ENCODE measurements at places on chromosomes 7 and 10.

DNA sequence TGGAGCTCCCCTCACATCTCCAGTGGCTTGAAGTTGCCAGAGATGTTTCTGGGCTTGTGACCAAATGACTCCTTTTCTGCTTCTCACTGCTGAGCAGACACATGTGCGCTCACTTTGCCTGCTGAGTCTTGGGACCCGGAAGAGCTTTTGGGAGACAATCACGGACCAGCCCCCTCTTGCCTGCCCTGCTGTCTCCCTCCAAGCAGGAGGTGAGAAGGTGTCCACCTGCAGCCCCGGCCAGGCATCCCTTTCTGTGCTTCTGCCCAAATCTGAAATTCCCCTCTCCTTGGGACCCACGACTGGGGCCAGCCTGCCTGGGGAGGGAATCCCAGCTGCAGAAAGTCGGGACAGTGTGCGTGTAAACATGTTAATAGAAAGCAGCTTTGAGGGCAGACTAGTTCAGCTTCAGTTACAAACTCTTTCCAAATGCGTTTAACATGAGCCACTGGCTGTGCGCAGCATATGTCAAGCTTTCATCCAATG, 31.7 kb downstream of the HTRA1 start:
- no peak for DNase-seq

DNA sequence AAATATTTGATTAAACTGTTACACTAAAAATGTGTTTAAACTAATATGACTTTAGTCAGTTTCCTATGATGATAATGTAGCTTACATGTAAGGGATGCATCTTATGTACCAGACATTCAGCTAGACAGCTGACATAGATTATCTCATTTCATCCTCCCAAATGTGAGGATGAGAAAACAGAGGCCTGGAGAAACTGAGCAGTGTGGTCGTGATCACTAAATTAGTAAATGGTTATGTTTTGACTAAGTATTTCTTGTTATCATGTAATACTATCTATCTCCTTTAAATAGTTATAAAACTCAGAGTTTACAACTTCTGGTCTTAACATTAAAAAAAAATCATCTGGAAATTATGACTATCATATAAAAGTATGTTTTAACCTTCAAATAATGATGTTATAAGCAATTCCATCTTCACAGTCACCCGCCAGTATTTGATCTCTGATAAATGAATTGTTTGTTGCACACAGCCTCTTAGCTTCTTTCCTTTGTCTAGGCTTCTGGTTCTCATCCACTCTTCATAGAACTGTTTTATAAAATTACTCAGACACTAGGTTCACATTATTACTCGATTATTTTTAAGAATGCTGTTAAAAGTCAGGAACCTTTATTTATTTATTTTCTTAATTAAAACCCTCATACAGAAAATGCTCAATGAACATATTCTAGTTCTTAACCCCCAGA, 33.6 kb upstream of the HDAC9 start:
- DNase-seq: no peak

DNA sequence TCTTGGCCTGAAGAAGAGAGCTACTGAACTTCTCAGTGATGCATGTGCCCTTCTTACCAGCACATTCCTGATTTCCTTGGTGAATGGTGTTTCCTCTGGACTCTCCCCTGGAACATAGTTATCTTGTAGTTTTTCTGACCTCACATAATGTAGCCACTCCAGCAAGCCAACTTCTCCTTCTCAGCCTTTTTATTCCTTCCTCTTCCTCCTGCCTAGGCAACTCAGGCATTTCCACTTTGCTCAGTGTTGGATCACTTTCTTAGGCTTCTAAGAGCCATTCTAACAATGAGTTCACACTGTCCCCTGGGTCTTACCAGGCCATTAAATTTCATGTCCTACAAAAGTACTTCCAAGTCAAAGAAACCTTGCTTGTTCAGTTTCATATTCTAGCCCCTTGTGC, 3.6 kb upstream of the PTTG1IP2 start:
- DNase-seq: no peak

- no peak for DNase-seq
Measured at GRCh38 chr7:114413761-114414155, 857 bp upstream of the FOXP2 start.

- no peak for DNase-seq
Measured at GRCh38 chr10:79023240-79024162, 45.3 kb upstream of the ZMIZ1 start.

- no peak for DNase-seq
Measured at GRCh38 chr10:129258283-129258923, 208.6 kb upstream of the MGMT start.

DNA sequence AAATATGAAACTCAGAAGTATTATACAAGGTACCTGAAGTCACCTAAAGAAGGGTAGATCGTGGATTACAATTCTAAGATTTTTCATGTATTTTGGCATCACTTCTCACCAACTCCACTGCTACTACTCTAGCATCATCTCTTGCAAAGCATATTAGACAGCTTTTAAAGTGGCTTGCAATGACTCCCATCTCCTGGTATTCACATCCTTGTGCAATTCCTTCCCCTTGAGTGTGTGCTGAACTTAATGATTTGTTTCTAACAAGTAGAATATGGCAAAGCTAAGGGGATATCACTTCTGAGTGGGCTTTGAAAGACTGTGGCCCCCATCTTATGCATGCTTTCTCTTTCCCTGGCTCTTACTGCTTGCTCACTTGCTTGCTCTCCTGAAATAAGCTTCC, 280.2 kb downstream of the SNX13 start:
- no peak for DNase-seq

DNA sequence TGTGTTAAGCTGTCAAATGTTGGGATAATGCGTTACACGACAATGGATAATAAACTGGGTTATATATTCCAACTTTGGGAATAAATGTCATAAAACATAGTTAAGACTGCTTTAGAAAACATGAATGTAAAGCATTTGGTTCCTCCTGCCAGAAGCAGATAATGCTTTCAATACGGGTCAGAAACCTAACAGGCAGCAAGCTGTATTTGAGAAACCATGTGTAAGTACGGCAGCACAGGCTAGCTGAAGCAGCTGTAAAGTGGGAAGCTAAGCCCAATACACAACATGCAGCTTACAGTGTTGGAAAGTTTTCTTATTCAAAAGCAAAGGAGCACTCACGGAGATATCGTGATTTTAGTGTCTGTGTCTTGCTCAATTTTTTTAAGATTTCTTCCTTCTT, 46.5 kb downstream of the MALSU1 start:
- no peak for DNase-seq

DNA sequence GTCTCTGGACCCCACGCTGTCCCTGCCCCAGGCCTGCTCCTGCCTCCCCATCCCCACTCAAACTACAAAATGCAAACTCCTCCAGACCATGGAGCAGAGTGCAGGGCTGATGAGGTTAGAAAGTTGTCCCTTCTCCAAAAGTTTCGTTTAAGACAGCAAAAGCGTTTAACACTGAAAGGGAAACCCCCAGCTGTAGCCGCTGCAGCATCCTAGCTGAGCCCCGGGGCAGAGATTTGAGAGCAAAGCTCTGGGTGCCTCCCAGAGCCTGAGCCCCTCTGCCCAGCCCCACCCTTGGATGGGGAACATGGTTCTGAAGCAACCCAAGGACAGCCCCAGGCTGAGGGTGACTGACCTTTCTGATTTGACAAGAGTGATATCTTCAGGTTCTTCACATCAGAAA, 52.8 kb upstream of the ENO4 start:
- no peak for DNase-seq

DNA sequence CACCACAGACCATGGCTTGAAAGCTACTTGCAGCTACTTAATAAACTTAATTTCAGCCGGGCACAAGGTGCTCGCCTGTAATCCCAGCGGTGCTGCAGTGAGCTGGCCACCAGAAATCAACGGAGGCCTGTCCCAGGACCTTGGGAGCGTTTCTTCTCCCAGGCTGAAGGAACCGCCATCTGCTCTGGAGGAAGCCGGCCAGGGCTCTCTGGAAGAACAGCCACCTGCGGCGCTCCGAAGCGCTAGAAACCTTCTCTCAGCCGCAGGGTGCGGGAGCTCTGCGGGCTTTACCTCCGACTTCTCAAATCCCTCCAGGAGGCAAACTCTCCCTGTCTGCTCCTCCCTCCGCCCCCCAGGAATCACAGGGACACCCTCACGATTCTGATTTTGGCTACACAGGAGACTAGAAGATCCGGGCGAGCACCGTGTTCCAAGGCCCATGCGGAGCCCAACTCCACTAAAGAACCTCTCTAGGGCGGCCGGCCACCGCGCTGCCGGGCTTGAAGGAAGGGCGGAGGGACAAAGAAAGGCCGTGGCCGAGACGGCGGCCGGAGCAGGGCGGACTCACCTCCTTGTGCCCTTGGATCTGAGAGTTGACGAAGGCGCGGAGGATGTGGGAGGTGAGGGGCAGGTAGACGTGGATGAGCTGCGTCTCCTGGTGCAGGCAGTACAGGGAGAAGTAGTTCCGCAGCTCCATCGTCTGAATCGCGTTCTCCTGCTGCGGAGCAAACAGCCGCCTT, 14.4 kb downstream of the NUDT1 start:
- DNase-seq: peak; percentile 60

GRCh38 chr7:55212838-55213237, 152.3 kb upstream of the LANCL2 start:
- DNase-seq: no peak

GRCh38 chr10:47141349-47141748, 158.6 kb upstream of the GDF10 start:
- DNase-seq: no peak

DNA sequence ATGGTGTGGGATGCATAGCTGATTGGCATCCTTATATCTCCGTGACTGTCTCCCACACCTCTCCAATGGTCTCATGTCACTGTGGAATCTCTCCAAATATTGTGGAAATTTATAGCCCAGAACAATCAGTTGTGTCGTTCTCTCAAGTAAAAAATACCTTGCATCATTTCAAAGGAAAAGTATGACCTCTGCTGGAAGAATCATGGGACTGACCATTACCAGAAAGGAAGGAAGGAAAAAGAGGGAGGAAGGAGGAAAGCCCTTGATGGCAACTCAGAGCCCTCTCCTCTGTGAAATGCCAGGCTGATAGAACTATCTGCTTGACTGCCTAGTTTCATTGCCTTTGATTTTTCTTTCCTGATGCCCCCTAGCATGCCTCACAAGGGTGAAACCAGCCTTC, 76.3 kb downstream of the FOXI2 start:
- peak; percentile 52 for DNase-seq

DNA sequence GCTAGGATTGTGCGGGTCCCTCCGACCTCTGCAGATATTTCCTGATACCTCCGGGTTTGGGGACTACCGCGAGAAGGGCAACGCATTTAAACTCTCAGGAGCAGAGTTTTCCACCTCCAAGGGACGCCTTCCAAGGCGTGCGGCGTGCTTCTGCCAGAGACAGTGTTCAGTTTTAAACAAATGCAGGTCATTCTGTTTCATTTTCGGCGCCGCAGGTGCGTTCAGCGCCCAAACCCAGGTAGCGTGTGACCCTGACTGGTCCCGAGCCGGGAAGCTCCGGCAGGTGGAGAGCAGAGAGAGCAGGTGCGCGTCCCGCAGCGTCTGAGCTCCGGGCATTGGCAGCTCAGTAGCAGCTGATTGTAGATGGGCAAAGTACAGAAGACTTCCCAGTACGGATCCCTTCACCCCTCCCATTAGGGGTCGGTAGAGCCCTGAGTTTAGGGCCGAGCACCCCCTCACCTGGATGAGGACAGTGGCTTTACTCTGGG, 1.4 kb upstream of the CYP26A1 start:
- peak; percentile 69 for DNase-seq

- DNase-seq: no peak
Measured at GRCh38 chr7:84092207-84092606, 102.4 kb downstream of the SEMA3A start.

DNA sequence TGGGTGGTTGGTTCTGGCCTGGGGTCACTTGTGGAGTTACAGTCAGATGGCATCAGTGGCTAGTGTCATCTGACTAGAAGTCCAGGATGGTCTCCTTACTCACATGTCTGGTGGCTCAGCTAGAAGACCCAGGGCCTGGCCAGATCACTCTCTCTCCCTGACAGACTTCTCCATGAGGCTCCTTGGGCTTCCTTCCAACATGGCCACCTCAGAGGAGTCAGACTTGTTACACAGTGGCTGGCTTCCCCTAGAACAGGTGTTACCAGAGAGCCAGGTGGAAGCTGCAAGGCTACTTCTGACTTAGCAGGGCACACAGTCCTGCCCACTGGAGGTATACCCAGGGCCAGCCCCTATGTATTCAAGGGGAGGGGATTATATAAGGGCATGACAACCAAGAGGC, 44.2 kb upstream of the MYL10 start:
- DNase-seq: no peak

DNA sequence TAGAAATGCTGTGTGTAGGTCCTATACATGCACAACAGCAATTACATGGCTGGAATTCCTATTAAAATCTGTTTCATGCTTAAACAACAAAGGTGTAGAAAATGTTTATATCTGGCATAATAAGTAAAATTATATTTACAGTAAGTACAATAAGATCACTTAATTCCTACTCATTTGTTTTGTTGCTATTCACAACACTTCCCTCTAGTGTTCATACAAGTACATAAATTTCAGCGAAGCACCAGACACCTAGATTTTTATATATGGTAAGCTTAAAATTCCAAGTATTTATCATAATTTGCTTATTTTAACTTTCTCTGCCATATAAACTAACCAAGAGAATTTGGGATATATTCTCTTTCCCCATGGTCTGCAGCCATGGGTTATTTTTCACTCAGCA, 51.8 kb upstream of the ANK3 start:
- no peak for DNase-seq

DNA sequence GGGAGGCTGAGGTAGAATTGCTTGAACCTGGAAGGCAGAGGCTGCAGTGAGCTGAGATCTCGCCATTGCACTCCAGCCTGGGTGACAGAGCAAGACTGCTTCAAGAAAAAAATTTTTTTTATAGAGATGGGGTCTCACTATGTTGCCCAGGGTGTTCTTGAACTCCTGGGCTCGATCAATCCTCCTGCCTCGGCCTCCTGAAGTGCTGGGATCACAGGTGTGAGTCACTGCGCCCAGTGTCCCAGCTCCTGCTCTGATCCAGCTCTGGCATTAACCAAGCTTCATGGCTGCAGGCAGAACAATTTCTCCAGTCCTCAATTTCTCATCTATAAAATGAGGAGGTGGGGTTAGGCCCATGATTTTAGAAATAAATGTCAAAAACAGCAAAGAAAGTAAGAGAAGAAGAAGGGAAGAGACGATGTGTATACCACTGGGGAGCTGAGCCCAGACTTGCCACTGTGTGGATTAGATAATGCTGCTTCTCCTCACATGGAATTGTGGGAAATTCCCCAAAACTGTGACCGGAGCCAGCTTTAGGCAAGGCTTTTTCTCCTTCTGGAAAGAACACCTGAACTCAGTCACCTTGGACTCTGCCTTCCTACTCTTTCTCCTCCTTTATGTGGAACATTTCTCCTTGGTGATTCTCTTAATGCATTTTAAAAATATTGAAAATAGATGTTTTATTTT, 25.5 kb downstream of the IL15RA start:
- no peak for DNase-seq

GRCh38 chr7:118349604-118350003, 125.1 kb downstream of the ANKRD7 start:
- DNase-seq: no peak

- no peak for DNase-seq
Measured at GRCh38 chr10:123443924-123444323, 222.2 kb upstream of the GPR26 start.

GRCh38 chr7:139321071-139321745, 19.9 kb upstream of the FMC1 start:
- DNase-seq: peak; percentile 54

GRCh38 chr7:17617380-17617779, 318.9 kb downstream of the AHR start:
- DNase-seq: no peak

GRCh38 chr10:73971636-73972354, 26.1 kb upstream of the VCL start:
- no peak for DNase-seq

Data from H7 (cell line).